ENCODE measurements at places on chromosomes 7 and 10.
A peak's percentile ranks its signal among the peaks of the same experiment; 100 is the strongest.

DNA sequence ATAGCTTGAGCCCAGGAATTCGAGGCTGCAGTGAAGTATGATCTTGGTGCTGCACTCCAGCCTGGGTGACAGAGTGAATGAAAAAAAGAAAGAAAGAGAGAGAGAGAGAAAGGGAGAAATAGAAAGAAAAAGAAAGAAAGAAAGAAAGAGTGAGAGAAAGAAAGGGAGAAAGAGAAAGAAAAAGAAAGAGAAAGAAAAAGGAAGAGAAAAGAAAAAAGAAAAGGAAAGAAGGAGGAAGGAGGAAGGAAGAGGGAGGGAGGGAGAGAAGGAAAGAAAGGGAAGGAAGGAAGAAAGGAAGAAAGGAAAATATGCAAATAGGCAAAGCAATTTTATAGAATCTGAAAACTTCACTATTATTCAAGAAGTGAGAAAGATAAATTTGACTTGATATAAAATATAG is 24.5 kb upstream of the JCAD start:
- DNase-seq: no peak

GRCh38 chr7:10034843-10035556 is 938.7 kb upstream of the PHF14 start:
- no peak for DNase-seq

DNA sequence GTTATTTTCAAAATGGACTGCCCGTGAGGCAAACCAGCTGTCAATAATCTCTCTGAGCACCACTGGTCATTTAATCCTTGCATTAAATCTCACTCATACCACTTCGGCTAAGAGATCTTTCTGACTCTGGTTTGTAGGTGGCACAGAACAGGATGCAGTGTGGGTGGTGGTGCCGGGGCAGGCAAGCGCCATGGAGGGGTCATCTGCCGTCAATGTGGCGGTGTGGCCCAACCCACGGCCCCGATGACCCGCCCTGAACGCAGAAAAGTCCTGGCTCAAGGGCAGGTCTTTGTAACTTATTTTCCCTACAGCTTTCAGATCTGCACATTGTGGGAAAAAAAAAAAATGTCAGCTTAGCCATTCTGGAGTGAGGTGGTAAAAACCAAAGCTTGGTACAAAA is 73.2 kb upstream of the MGMT start:
- no peak for DNase-seq

- peak; percentile 5 for DNase-seq
Observed at GRCh38 chr7:141674702-141675101, 27.3 kb downstream of the DENND11 start.

GRCh38 chr7:131188367-131189339 is 139.0 kb upstream of the MKLN1 start:
- DNase-seq: peak; percentile 55

DNA sequence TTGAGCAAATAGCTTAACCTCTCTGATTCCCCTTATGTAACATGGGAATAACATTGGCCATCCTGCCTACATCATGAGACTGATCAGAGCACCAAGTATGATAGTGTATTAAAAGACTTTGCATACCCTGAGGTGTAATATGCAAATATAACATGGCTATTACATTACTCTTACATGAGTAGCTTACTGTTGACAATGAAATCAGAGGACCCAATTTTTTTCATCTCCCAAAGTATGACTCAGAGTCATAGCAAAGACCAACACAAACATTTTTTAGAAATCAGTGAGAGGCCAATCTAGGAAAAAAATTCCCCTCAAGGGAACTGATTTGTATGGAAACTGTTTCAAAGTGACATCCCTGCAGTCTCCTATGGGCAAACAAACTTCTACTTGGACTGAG is 47.0 kb upstream of the TMEM140 start:
- no peak for DNase-seq

- DNase-seq: no peak
Observed at GRCh38 chr10:66767707-66768106, 158.1 kb upstream of the LRRTM3 start.

All from erythroblast (primary cell).